ENCODE measurements at places on chromosomes 12 and 14.
A peak's percentile ranks its signal among the peaks of the same experiment; 100 is the strongest.

GRCh38 chr14:22112004-22112403 lies 438.4 kb upstream of the OR4E1 start:
- no peak for DNase-seq

- no peak for DNase-seq
These were observed 8.3 kb upstream of the ABCD2 start for GRCh38 chr12:39627914-39628313.

- DNase-seq, result no peak
These were observed 4.6 kb upstream of the BIN2 start for GRCh38 chr12:51328587-51328986.

GRCh38 chr14:23110579-23111365 lies 6.0 kb upstream of the CIROP start:
- DNase-seq, result no peak

GRCh38 chr12:25682421-25682820 lies 129.3 kb upstream of the LMNTD1 start:
- no peak for DNase-seq

DNA sequence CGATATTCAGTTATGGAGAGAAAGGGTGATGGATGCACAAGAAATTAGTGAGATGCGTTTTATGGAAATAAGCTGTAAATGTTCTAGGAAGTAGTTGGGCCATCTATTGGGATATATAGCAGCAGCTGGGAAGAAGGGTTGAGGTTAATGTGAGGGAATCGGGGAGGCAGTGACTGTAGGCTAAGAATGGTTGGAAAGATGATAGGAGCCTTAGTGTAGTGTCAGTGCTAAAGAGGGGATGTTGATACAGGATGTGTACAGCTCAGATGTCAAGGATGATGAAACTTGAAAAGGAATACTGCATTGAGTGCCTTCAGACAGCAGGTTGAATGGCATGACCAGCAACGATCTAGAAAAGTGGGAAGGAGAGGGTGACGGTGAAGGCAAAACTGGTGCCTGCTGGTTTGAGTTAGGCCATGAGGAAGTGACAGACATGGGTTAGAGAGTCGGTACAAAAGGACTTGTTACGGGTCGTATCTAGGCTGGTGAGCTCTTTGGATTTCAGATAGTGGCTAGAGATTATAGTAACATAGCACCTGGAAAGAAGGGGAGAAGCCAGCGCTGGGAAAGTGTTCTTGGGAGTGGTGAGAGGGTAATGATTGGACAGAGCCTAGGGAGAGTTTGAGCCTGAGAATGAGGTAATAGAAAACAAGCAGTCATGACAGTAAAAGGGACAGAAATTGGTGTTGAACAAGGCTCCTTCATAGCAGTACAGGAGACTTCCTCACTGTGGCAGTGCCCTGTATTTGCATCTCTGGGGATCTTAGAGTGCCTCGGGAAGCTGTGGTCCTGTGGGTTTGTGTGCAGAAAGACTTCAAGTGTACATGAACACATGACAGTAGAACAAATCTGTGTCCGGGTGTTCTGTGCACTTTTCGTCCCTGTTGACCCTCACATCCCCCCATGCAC lies 9.6 kb downstream of the MARS1 start:
- DNase-seq, result no peak

DNA sequence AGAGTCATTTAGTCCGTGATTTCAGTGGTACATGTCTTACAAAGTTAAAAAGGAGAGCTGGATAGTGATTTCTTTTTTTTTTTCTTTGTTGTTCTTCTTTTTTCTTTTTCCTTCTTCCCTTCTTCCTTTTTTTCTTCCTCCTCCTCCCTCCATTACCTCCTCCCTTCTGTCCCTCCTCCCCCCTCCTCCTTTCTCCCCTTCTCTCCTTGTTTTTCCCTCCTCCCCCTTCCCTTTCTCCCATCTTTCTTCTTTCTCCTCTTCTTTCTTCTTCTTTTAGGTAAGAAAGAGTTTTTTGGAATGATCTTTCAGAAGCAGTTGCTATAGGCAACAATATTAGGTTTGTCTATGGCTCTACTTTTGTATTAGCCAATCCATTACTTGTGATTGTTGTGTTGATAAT lies 368.6 kb downstream of the RAD51B start:
- DNase-seq, result no peak

DNA sequence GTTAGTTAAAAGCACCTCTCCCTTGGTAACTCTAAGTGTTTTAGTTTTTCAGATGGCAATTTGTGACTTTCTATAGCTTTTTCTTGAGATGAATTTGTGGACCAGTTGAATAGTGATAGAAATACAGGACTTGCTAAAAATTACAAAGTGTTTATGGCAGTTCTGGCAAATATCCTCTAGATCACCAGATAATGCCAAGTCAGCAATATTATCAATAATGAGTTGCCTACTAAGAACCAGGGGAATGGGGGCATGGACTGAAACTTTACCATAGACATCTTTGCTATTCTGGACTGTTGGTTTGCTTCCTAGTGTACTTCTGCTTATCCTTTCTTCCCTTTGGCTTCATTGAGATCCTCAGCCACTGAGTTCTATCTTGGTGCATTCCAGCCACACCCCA lies 584.2 kb downstream of the DIO2 start:
- DNase-seq, result no peak

GRCh38 chr12:66633676-66634075 lies 45.2 kb downstream of the GRIP1 start:
- no peak for DNase-seq

DNA sequence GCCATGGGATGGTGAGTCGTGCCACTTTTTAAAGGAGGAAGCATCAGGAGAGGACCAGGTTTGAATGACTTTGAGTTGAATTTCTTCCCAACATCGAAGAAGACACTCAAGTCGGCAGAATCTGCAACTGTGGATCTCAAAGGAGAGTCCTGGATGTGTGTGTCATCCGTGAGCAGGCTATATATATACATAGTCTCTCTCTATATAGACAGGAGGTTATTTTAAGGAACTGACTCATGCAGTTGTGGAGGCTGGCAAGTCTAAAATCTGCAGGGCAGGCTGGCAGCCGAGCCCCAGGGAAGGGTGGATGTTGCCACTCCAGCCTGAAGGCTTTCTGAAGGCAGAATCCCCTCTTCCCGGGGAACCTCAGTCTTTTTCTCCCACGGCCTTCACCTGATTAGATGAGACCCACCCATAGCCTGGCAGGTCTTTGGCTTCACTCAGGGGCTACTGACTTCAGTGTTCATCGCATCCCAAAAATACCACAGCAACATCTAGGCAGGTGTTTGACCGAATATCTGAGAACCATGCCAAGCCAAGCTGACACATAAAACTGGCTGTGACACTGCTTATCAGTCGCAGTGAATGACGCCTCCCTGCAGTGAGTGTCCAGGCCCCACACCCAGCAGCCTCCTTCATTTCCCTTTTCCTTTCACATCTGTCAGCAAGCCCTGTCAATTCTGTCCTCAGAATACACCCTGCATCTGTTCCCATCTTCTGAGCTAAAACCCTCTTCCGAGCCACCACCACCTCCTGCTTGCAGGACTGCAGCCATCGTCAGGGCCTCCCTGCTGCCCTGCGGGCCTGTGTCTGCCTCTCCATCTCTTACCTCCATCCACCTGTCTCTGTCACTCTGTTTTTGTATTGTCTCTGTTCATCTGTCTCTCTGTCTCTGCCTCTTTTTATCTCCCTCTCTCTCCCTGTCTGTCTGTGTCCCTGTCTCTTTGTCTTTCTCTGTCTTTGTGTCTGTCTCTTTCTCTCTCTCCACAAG lies 54.0 kb downstream of the ZNF664 start:
- peak; percentile 87 for DNase-seq

GRCh38 chr14:103209054-103209453 lies 85.8 kb downstream of the TNFAIP2 start:
- no peak for DNase-seq

DNA sequence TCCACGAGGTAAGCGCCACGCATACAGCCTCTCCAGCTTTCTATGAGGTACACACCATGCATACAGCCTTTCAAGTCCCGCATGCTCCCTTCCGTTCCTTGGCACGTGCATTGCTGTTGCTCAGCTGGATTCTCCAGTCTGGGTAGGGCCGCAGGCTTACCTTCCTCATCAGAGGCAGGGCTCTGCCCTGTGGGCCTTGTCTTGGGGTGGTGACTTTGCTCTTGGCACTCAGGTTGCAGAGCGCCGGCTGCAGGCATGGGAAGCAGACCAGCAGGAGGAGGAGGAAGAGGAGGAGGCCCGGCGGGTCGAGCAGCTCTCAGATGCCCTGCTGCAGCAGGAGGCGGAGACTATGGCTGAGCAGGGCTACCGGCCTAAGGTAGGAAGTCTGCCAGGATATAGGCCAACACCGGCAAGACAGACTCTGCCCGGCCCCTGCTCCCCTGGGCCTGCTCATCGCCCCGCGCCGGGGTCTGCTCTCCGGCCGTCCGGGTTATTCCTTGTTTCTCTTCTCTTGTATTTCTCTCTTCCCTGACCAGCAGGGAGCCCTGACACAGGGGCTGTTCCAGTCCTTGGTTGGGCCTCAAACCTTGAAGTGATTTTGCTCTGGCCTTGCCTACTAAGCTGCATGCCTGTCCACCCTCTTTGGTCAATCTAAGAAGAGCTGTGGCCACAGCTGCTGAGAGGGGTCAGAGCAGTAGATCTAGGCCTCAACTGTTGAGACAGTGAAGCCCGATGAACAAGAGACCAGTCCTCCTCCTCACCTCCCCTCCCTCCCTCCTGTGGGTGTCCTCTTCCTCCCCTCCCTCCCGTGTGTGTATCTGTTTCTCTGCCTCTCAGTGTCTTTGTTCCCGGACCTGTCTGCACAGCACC lies 15.3 kb downstream of the TCHP start:
- no peak for DNase-seq

All from osteoblast (primary cell).